GM12892 (cell line): ENCODE measurements at places on chromosomes 2 and 18.

GRCh38 chr2:239475161-239476028, 74.6 kb upstream of the HDAC4 start:
- DNase-seq: no peak

- no peak for DNase-seq
Observed at GRCh38 chr2:16152071-16152927, 211.9 kb downstream of the MYCN start.

GRCh38 chr2:54059504-54059903, 55.9 kb upstream of the ACYP2 start:
- DNase-seq: no peak

DNA sequence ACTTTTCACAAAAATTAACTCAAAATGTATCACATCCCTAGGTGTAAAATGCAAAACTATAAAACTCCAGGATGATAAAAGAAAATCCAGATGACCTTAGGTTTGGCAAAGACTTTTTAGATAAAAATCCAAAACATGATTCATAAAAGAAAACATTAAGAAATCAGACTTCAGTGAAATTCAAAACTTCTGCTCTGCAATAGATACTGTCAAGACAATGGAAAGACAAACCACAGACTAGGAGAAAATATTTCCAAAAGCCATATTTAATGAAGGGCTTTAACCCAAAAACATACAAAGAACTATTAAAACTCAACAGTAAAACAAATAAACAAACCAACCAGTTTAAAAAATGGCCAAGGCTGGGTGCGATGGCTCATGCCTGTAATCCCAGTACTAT, 173.6 kb upstream of the SPOPL start:
- no peak for DNase-seq

DNA sequence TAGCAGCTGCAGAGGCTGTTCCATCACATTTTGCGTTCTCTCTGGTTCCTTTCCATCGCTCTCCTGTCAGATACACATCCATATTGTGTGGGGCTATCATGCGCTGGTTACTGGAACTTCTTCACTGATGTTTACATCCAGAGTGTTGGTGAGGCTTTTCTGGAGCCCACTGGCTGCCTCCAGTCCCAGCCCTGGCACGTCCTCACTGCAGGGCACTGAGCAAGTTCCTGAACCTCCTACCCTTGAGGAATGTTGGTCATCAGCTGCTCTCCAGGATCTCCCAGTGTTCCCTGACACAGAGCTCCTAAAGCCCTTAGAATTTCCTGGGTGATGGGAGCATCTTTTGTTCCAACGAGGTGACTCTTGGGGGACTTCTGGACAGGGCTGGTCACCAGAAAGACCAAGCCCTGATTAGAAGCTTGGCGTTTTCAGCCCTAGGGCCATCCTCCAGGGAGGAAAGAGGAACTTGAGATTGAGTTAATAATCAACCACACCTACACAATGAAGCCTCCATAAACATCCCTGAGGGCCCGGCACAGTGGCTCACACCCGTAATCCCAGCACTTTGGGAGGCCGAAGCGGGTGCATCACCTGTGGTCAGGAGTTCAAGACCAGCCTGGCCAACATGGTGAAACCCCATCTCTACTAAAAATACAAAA, 81.3 kb downstream of the TFCP2L1 start:
- no peak for DNase-seq

- DNase-seq: no peak
Observed at GRCh38 chr2:75102011-75102410, 97.3 kb downstream of the TACR1 start.

DNA sequence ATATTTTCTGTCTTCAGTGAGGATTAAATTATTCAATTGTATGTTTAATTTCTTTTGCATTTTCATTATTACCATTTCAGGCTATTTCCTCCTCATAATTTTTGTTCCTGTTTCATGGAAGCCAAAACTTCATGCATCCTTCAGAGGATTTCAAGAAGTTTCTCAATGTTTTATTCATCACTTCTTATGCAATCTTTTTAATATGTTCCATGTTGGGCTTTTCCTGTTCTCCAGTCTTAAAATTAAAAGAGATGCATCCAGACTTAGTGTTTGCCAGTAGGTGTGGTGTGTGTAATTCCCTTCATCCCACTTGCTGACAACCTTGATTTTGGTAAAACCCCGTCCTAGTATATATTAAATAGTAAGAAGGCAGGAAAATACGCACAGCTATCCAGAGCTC, 190.0 kb downstream of the EN1 start:
- no peak for DNase-seq

DNA sequence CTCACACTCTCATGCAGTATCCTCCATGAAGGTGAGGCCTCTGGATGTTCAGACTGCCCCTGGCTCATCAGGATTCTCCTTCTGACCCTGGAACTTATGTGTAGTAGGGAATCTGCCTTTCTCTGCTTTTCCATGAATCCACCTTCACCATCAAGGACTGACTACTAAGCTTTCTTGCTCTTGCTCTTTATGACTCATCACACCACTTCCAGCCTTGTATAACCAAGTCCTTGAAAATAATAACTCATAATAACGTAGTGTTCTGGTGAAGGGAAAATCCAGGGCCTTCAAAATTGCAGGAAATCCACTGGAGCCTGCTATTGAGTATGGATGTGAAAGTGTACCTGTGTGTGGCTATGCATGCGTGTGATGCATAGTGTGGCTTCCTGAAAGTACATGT, 11.3 kb upstream of the KCNS3 start:
- no peak for DNase-seq

DNA sequence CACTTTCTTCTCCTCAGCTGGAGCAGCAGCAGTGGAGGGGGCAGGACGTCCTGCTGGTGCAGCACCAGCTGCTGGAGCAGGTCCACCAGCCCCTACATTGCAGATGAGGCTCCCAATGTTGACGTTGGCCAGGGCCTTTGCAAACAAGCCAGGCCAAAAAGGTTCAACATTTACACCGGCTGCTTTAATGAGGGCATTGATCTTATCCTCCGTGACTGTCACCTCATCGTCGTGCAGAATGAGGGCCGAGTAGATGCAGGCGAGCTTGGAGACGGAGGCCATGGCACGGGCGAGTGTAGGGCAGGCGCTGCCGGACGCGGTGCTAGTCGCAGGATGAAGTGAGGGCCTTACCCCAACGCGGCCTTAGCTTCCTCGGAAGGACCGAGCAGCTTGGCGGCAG, 12.5 kb downstream of the HOXD1 start:
- DNase-seq: no peak

GRCh38 chr2:15195813-15196212, 365.3 kb downstream of the NBAS start:
- DNase-seq: no peak

GRCh38 chr2:47300609-47301276, 102.2 kb upstream of the MSH2 start:
- DNase-seq: no peak

GRCh38 chr2:14827226-14828023, 194.9 kb downstream of the LRATD1 start:
- no peak for DNase-seq

DNA sequence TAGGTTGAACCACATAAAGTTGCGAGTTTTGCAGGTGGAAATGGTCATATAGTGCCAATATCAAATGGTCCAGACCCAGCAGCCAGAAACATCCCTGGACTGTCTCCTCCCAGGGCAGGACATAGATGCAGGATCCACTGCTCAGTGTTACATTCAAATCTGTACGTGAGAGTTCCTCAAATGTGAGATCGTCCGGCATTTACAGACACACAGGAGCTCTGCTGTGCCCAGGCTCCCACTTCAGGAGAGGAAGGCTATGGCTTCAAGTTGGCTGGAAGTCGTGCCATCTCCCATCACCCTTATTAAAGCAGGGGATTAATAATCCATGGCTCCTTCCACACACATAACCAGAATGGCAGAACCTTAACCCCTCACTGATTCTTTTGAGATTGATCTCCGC, 688.2 kb upstream of the HS6ST1 start:
- DNase-seq: no peak

DNA sequence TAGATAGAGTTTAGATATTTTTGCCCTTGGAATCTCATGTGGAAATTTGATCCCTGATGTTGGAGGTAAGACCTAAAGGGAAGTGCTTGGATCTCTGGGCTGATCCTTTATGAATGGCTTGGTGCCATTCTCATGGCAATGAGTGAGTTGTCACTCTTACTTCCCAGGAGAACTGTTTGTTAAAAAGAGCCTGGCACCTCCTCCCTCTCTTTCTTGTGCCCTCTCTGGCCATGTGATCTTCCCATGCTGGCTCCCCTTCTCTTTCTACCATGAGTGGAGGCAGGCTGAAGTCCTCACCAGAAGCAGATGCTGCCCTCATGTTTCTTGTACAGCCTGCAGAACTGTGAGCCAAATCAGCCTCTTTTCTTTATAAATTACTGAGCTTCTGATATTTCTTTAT, 276.9 kb downstream of the ZNF804A start:
- no peak for DNase-seq

DNA sequence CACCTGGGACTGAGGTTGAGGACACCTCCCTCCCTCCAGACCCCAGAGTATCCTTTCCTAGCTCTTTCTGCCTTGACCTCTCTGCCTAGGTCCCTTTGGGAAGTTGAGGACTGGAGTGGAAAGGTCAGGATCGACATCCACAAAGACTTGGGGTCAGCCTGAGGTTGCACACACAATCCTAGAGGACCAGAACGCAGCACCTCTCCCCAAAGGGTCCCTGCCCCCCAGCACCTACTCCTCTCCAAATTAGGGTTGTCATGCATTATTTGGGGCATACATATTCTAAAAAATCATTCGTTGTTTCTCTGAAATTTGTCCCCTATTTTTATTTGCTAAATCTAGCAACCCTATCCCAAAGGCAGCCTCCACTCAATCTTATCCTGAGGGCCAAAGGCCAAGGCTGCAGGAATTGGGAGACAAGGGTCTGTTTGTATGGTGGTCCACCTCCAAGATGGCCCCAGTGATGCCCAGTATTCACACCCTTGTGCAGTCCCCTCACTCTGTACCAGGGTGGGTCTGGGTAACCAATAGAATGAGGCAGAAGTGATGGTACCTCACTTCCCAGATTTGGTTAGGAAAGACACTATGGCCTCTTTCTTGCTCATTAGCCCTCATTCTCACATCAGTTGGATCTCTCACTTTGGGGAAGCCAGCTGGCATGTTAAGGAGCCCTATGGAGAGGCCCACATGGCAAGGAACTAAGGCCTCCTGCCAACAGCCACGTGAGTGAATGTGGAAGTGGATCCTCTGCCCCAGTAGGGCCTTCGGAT, 3.5 kb upstream of the CHRNG start:
- DNase-seq: no peak

- DNase-seq: no peak
Observed at GRCh38 chr2:42933824-42934254, 141.5 kb upstream of the HAAO start.

DNA sequence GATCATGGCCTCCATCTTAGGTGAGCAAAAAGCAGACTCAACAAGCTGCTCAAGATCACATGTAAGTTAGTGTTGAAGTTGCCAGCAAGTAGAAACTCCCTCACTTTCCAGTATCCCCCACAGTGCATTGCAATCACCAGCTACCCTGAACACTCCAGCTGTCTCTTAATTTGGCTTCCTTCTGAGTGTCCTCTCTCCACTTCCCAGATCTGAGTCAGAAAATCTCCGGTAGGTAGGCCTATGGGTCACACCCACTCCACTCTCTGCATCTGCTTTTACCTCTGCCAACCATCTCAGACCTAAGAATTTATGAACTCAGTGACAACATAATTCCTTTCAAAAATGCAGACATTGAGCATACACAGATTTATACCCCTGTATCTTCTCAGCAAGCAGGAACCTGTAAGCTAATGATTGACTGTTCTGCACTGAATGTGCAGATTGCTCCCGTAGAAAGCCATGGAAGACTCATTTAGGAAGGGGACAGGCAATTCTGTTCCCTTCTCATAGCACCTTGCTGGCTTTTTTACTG, 656.9 kb downstream of the EPHA4 start:
- DNase-seq: no peak

DNA sequence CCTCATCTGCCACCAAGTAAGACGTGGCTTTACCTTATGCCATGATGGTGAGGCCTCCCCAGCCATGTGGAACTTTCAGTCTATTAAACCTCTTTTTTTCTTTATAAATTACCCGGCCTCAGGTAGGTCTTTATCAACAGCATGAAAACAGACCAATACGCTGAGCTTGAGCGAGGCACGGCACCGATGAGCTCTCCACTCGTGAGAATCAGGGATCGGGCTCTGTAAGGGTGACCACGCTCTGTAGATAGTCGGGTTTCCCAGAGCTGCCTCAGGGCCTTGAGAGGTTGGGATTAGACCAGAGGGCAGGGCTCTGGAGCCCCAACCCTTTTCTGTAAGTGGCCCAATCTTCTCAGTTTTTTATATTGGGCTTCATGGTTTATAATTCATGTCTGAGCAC, 360.3 kb upstream of the MYT1L start:
- DNase-seq: no peak

GRCh38 chr2:80059447-80059846, 245.1 kb downstream of the LRRTM1 start:
- DNase-seq: no peak

DNA sequence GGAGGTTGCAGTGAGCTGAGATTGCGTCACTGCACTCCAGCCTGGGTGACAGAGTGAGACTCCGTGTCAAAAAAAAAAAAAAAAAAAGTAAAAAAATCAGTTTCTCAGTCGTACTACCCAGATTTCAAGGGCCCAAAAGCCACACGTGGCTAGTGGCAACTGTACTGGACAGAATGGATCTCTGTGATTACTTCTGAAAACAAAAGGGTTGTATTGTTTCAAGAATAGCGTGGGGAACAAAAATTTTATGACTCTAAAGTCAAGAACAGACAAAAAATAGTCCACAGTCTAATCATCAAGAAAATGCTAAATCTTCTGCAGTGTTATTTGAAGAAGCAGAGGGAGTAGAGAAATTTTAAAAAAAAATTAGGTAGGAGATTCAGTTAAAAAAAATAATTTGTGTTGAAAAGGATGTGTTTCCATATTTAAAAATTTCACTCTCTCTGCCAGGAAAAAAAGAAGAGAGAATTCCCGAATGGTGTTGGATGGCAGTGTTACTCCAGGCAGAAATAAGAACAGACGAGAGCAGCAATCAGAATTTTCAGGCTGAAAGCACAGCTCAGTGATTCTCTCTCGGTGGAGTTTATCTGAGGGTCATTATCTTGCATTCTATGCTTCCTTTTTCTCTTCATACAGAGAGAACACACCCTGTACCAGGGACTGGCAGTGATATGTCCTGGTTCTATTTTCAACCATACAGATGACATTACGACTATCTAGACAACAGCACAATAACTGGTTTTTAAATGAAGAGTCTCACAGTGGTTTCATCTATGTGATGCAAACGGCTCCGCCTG, 61.8 kb downstream of the CABYR start:
- DNase-seq: no peak

DNA sequence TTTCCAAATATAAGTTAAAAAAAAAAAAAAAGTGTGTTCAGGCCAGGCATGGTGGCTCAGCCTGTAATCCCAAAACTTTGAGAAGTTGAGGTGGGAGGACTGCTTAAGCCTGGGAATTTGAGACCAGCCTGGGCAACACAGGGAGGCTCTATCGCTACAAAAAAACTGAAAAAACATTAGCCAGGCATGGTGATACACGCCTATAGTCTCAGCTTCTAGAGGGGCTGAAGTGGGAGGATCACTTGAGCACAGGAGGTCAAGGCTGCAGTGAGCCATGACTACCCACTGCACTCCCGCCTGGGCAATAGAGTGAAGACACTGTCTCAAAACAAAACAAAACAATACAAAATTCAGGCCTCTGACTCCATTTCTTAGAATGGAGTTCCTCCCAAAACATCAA, 9.2 kb downstream of the USP37 start:
- no peak for DNase-seq

- DNase-seq: no peak
Observed at GRCh38 chr2:129178356-129178755, 801.1 kb upstream of the RAB6C start.
